ENCODE measurements at places on chromosomes 5 and 9.

DNA sequence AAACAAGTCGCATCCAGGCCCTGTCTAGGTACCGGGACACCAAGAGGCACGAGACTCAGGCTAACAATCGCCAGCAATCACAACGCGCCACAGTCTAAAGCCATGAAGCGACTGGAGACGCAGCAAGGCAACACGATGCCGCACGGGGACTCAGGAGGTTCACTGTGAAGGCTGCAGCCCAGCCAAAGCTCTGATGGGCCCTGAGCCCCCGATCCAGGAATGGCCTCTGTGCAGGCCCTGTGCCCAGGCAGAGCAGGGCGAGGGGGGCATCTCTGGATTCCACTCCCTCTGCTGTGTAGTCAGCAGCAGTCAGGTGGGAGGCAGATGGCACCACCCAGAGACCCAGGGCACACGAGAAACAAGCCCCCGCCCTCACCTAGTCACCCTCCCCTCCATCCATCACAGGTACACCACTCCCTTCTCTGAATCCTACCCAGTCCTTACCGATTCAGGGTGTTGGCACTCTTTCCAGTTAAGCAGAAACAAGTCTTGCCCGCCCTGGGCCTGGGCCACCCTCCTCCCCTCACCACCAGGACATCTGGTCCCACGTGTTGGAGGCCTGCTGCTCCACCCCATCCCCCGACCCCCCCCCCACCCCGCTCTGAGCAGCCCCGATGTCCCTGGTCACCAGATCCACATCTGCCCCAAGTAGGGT is 1.1 kb downstream of the RALGDS start:
- no peak for DNase-seq

- DNase-seq: peak; percentile 90
Observed at GRCh38 chr5:170427672-170428236, 38.6 kb upstream of the KCNMB1 start.

- peak; percentile 37 for DNase-seq
Observed at GRCh38 chr5:170483701-170484458, 19.9 kb upstream of the KCNIP1 start.

DNA sequence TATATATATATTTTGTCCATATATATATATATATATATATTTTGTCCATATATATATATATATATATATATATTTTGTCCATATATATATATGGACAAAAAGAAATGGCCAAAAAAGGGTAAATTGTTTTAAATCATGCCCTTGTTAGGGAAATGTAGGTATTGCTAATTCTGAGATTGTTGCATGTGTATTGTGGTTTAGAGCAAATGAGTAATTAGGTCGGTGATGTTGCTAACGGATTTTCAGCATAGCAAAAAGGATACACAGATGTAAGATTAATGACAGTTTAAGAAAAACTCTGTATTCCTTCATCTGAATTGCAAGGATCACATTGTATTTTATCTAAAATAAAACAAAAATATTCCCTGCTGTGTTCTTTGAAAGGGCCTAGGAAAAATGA is 40.2 kb downstream of the OSTF1 start:
- DNase-seq: no peak

DNA sequence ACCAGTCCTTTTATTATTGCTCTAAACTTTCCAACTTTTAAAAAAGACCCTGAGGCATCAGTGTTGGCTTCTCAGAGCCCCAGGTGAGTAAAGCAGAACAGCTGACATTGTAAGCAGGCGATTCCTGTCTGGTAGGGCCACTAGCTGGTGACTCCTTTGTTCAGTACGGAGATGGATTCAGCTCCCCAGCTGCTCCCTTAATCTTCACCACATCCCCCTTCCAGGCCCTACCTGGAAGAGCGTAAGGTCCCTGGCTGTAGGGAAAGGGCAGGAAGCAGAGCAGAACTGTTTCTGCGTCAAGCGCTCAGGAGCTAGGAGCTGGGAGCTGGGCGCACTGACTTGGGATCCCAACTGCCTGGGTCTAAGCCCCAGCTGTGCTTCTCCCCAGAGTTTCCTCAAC is 203.7 kb upstream of the TAS2R1 start:
- no peak for DNase-seq

GRCh38 chr5:154278908-154279307 is 88.4 kb downstream of the GALNT10 start:
- DNase-seq: no peak

DNA sequence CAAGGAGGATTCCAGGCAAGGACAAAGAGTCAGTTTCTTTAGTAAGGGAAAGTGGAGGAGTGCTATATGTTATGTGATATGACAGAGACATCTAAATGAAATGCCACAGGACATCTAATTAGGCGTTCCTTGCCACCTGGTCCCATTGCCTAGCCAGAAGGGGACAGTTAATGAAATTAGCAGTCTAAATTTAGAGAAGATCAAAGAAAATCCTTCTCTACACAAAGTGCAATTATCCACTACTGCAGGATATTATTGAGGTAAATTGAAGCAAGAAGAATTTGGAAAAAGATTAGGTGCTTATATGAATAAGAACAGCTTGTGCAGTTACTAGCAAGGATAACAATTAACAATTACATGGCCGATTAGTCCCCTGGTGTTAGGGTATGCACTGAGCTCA is 495.3 kb upstream of the NMUR2 start:
- DNase-seq: no peak

GRCh38 chr5:18394443-18394804 is 760.2 kb downstream of the TAF11L14 start:
- DNase-seq: no peak

- DNase-seq: no peak
Observed at GRCh38 chr5:179258001-179258921, 87.0 kb downstream of the ADAMTS2 start.

- DNase-seq: no peak
Observed at GRCh38 chr9:125066839-125067619, 76.3 kb downstream of the SCAI start.

DNA sequence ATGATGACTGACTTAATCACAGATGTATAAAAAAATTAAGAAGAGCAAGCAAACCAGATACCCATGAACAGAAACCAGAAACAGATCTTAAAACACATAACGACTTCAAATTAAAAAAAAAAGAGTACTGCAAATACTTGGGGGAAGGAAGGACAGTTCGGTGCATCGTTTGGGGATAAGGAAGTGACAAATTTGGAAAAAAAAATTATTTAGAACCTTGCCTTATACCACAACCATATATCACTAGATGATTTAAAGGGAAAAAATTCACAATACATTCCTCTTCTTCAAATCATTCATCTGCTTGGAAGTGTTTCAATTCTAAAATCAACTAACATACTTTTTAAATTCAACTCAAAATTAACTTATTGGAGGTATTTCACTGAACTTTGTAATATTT is 1038.6 kb upstream of the DMAC1 start:
- DNase-seq: no peak

- DNase-seq: no peak
Observed at GRCh38 chr5:136053336-136054141, 24.8 kb downstream of the TGFBI start.

DNA sequence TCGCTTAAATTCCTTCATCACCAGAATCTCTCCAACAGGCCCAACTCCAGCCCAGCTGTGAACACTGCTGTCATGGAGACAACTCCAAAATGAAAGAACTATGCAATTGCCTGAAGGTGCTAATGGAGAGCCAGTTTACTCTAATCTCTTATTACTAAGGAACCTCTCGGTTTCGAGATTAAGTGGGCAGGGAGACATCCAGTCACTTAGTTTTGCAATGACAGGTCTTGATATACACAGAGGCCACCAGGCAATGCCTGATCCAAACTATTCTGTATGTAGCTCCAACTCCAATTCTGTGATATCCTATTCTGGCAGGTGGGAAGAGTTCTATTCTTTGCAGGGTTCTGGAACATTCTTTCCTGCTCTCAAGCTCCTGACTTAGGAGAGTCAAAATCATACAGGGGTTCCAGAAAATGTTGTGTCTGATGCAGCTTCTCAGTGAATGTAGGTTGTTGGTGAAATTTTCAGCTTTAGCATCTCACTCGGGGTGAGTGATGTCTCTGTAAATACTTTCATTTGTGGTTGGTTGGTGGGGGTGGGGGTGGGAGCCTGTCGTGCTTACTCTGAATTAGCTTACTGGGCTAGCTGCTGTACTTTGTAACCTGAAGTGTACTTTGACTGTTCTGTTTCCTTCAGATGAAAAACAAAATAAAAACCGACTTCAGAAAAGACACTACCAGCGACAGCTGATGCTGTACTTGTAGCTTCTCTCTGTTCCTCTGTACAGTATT is 170.9 kb downstream of the PALM2AKAP2 start:
- no peak for DNase-seq

- DNase-seq: no peak
Observed at GRCh38 chr9:37511016-37512010, 25.6 kb downstream of the POLR1E start.

DNA sequence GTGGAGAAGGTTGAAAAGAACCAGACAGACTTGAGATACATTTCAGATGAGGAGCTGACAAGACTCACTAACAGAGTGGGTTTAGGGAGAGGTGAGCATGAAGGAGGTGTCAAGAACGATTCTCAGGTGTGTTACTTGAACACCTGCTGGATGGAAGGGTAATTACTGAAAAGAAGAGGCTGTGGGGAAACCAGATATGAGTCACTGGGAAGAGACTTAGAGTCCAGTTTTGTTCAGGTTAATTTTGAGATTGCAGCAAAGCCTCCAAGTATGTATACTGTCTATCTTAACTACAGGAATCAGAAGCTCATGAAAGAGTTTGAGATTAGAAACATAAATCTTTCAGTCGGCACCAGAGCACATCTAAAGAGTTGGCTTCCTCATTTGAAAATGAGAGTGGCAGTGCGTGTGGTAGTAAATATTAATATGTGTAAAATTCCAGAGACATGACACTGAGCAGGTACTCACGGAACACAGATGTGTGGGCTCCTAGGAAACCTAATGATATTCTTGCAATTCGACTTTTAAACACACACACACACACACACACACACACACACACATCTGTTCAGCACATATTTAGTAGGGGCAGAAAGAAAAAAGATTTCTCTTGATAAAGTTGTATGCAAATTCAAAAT is 197.1 kb downstream of the CDH18 start:
- DNase-seq: no peak

GRCh38 chr9:135663857-135664256 is 748 bp downstream of the LCN9 start:
- DNase-seq: no peak

GRCh38 chr9:104386425-104387069 is 117.5 kb upstream of the OR13F1 start:
- DNase-seq: peak; percentile 69

- peak; percentile 23 for DNase-seq
Observed at GRCh38 chr5:115419846-115420585, 123.6 kb upstream of the CCDC112 start.

Data from Kasumi-1 (cell line).